ENCODE measurements at places on chromosomes 7 and 10.

DNA sequence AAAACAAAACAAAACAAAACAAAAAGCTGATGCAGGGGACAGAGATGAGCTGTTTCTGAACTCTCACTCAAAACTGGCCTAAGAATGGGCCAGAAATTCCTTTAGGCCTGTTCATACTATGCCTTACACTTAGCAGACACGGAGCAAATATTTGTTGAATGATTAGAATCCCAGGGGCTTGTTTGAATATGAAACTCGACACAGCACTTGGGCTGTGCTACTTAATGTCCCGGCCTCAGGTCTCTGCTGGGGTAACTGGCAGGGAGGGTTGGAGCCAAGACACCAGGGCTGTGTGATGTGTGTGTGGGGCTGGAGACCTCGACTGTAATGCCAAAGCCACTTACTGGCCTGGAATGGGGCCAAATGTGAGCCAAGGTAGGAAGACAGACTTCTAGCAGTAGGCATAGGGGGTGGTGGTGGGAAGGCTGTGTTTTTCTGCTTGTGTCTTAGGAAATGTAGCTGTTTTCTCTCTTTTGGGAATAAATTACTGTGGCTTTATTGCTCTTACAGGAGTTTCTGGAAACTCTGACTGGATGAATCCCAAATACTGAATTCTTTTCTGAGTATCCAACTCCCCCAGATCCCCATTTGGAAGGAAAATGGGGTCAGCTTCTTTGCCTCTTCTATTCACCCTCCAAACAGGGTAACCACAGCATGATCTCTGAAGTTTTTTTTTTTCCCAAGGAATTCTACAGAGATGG lies 66.7 kb downstream of the EMX2 start:
- DNase-seq, result no peak

- DNase-seq, result no peak
Observed at GRCh38 chr10:102118867-102119266, 1.3 kb downstream of the LDB1 start.

- DNase-seq, result no peak
Observed at GRCh38 chr7:38177621-38178003, 433 bp upstream of the STARD3NL start.

DNA sequence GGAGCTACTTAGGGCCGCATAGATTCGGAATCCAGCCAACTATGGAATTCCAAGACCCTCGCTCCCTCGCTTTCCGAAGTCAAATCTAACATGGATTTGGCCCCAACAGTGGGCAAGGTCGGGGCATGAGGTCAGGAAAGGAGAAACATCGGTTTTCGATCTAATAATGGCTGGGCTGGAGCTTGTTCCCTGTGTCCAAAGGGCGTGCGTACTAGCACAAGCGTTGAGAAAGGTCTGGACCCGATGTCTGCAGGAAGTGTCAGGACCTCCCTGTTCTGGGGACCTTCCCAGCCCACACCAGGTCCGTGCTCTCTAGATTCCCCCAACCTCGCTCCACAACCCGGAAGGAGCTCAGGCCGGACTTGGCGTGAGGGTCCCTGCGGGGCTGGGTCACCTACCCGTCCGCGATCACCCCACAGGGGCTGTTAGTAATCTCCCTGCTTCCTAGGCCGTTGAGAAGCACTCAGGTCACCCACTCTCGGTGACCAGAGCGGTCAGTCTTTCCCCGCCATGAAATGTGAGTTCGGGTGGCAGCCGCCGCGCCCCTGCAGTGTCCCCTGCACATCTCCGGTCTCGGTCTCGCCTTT lies 4.8 kb downstream of the FEZF1 start:
- DNase-seq, result no peak

DNA sequence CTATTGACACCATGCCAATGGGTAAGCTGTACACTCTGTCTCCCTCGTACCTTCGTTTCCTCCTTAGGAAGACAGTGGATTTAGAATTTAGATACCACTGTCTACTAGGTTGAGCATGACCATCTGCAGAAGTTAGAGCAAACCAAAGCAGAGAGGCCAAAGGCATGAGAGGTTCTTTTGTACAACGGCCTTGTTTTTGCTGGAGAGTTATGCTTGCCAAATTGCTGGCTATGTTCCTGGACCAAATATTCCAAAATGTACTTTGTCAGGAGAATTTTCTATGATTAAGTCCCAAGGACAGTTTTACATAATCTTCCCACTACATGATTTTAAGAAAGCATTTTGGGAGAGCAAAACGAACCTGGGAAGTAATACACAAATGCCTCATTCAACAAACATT lies 47.9 kb upstream of the PLCE1 start:
- no peak for DNase-seq

GRCh38 chr10:28595613-28596012 lies 62.7 kb downstream of the WAC start:
- no peak for DNase-seq

GRCh38 chr7:134885967-134886352 lies 100.3 kb upstream of the AGBL3 start:
- DNase-seq, result no peak

DNA sequence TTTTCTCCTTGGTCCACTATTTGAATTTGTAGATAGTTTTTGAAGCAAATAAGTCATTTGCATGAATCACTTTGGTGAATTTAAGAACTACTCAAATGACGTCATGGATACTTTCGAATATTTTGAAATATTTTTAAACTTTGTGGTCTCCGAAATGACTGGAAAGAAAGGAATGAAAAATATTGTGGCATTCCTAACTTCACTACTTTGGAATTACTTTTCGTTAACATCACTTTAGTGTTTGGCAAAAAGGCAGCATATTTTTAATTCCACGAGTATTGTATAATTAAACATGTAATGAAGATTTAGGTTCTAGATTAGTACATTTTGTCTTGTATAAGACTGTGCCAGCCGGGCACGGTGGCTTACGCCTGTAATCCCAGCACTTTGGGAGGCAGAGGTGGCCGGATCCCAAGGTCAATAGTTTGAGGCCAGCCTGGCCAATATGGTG lies 35.3 kb upstream of the ZRANB1 start:
- DNase-seq, result no peak

DNA sequence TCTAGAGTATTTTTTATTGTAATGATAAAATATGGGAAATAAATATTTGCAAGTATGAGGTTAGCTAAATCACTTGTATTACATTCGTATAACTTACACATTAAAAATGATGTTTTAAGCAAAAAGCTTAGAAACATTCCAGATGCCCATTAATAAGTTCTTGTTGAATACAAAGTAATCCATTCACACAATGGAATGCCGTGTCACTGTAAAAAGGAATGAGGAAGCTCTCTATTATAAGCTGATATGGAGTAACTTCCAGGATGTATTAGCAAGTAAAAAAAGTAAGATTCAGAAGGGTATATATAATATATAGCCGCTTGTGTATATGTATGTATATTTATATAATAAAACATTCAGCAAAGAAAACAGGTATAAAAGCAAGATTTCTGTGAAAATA lies 412.8 kb upstream of the MTPN start:
- DNase-seq, result no peak

DNA sequence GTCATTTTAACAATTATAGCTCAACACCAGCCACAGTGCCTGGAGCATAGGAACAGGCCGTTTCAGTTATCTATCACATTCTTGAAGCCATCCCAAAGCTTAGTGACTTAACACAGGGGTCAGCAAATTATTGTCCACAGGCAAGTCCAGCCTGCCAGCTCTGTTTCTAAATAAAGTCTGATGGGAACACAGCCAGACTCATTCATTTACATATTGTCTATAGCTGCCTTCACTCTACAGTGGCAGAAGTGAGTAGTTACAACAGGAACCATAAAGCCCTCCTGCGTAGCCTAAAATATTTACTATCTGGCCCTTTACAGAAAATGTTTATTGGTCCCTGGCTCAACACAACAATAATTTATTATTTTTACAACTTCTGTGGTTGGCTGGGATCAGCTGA lies 407.5 kb upstream of the AUTS2 start:
- DNase-seq, result no peak

- DNase-seq, result no peak
Observed at GRCh38 chr7:104983076-104983577, 30.9 kb upstream of the KMT2E start.

- no peak for DNase-seq
Observed at GRCh38 chr10:95437669-95438068, 123.5 kb downstream of the SORBS1 start.

GRCh38 chr10:48473704-48474103 lies 131.2 kb downstream of the ARHGAP22 start:
- no peak for DNase-seq
